Neural crest cell (in vitro differentiated cells): ENCODE measurements at places on chromosomes 5 and 9.

DNA sequence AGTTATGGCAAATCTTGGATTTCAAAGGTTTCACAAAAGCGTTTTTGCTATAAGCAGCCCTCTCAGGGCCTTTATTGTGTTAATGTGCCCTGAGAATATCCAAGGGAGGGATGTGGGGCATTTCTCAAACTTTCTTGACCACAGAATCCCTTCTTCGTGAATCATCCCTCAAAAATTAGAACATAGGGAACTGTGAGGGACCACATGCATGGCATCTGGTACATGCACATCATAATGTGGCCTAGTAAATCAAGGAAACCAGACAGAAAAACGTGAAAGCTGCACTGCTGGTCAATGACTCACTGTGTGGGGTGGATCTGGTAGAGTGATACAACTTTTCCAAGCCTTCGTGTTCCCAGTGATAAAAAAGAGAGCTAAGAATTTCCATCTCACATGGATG, 22.4 kb downstream of the DDX31 start:
- no peak for DNase-seq

- no peak for DNase-seq
These were observed 20.5 kb downstream of the SEMA4D start for GRCh38 chr9:89477384-89477783.

DNA sequence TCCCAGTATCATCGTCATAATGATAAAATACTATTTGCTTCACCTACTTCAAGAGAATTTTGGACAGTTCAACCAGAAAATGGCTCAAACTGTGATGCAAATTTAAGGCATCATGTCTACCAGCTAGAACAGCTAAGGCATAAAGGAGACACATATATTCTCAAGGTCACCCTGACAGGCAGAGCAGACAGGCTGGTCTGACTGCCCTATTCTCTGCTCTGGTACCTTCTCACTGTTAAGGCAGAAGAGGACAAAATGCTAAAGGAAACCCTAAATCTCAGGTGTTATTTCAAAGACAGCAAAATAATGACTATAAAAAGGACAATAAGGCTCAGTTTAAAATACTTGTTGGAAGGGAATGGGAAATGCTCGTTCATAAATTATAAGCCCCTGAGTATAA, 87.2 kb downstream of the MRPS27 start:
- DNase-seq = no peak

GRCh38 chr5:173741729-173742431, 125.4 kb upstream of the BOD1 start:
- no peak for DNase-seq
